ENCODE measurements at places on chromosomes 2 and 18.

DNA sequence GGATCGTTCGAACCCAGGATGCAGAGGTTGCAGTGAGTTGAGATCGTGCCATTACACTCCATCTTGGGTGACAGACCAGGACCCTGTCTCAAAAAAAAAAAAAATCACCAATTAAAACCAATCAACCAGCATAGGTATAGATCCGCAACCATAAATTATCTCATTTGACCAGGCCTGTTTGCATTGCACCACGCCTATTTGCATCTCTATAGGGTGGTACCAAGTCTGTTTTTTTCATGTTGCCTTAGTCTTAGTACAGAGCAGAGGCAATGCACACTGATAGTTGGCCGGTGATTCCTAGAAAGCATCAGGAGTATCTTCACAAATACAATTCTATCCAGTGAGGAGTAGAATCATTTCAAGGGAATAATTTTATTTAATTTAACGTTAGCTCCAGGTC lies 9.3 kb upstream of the NPC1 start:
- DNase-seq, result no peak

GRCh38 chr2:200850512-200851256 lies 13.8 kb downstream of the CLK1 start:
- no peak for DNase-seq

GRCh38 chr2:66555501-66556324 lies 120.8 kb downstream of the MEIS1 start:
- no peak for DNase-seq

DNA sequence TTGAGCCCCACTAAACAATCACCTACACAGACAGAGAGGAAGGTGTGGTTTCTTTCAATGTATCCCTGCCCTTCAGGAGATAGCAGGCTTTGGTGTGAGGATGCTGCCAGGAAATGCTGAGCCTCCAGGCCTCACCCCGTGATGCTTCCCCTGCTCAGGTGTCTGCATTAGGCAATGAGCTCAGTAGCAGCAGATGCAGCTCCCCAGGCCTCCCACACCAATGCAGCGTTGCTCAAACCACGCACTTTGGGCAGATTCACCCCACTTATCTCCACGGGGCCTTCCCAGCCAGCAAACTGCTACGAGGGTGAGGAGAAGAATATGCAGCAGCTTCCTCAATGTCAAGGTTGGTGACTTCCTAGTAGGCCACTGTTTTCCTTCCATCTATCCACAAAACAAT lies 229.3 kb upstream of the PXDN start:
- DNase-seq, result no peak

- DNase-seq, result no peak
Observed at GRCh38 chr2:209761566-209761965, 10.1 kb upstream of the UNC80 start.

- no peak for DNase-seq
Observed at GRCh38 chr2:22518641-22519040, 866.3 kb upstream of the KLHL29 start.

GRCh38 chr2:163122257-163122656 lies 283.7 kb upstream of the KCNH7 start:
- no peak for DNase-seq

DNA sequence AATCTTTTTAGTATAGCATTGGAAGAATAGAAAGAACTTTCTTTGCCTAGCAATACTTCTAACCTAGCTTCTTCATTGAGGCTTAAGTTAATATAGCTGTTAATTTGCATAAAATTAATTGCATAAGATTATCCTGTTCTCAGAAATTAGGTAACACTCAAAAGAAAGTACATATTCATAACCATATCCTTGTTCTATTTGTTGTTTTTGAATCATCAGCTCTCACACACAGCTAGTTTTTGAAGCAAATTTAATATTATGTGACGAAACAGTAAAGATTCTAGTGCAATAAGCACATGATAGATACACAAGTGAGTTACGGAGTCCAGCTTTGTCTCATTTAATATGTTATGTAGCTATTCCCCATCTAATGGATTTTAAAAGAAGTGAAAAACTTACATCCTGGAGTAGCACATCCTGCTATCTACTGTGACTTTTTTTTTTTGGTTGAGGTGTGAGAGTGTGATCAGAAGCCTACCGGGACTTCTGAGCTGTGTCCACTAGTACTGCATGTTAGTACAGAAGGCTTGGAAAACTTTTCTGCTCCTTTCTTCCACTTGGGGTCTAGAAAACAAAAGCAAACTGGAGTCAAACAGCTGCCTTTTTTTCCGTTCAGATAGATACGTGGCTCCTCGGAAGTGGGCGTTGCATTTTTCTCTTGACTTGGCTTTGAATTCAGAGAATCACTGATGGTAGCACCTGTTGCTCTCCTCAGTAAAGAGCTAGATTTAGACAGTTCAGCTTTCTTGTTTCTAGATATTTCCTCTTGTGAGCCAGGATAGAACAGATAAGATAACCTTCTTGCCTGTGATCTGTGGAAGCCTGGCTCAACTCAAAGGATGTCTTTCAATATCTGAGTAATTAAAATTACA lies 27.2 kb downstream of the KDM3A start:
- peak; percentile 17 for DNase-seq

DNA sequence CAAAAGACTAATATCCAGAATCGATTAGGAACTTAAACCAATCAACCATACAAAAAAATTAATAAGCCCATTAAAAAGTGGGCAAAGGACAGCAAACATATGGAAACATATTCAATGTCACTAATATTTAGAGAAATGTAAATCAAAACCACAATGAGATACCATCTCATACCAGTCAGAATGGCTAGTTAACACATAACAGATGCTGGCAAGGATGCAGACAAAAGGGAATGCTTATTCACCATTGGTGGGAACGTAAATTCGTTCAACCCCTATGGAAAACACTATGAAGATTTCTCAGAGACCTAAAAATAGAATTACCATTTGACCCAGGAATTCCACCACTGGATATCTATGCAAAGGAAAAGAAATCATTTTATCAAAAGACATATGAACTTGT lies 468.2 kb upstream of the ST6GAL2 start:
- DNase-seq, result no peak

- no peak for DNase-seq
Observed at GRCh38 chr2:229133155-229133772, 137.8 kb downstream of the PID1 start.

DNA sequence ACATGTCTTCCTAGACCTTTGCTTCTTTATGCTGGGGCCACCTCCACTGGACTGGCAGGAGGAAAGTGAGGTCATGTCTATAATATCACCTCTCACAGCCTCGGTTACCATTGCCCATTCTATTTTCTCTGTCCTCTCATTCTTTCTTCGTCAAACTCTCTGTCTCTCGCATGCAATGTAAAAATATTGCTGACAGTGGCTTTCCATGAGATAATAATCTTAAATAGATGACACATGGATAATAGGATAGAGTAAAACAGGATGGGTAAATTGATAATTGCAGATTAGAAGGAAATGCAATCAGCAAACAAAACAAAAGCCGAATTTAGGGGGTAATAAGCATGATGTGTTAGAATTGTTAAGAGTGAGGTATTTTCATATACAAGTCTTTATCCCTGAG lies 215.7 kb upstream of the PARD3B start:
- no peak for DNase-seq

DNA sequence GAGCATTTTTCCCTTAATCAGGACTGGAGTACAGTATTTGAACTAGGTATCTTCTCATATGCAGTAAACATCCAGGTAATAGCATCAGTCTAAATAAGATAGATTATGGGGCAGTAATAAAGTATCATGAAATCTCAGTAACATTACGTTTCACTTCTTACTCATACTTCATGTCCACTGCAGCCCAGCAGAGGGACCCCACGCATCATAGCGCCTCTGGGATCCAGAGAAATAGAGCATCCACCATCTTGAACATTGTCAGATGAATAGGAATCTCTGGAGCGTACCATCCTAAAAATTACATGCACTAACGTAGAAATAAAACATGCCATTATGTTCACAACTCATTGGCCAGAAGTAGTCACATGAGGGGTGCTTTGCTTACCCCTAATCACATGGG lies 499.0 kb downstream of the CPS1 start:
- no peak for DNase-seq

- no peak for DNase-seq
Observed at GRCh38 chr2:223217373-223217772, 165.4 kb downstream of the KCNE4 start.

GRCh38 chr18:23531912-23532311 lies 28.6 kb downstream of the RMC1 start:
- no peak for DNase-seq

DNA sequence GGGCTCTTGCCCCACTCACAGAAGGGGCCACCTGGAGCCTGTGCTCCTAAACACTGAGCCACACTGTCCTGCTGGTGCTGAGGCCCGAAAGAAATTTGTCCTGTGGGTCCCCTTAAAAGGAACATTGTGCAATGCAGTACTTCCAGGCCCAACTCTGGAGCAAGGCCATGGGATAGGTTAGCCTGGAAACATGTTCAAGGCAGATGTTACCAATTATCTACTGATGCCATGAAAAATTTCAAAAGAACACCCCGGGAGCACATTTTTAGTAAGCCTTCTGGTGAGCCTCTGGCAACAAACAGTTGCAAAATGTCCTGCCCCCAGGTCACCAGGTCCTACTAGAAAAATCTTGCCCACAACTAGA lies 12.3 kb upstream of the PTMA start:
- DNase-seq, result no peak

GRCh38 chr18:31497404-31497835 lies 557 bp upstream of the DSG2 start:
- no peak for DNase-seq

- no peak for DNase-seq
Observed at GRCh38 chr2:105183555-105184323, 57.8 kb upstream of the GPR45 start.

DNA sequence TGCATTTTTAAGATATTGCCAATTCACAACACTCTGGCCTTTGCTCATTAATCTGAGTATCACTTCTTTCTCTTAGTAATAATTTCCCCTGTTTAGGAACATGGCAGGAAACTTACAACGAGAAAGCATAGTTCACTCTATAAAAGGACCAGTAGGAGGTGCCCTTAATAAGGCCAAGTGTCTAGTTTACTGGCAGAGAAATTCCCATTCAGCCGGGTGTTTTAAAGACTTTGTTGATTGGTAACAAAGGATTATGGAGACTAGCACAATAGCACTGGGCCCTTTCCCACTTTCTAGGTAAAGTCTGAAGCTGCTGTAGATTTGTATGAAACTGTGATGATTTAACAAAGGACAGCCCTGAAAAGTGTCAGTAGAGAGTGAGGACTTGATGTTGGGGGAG lies 3.1 kb downstream of the DCC start:
- no peak for DNase-seq

GRCh38 chr18:79962835-79963657 lies 1.4 kb upstream of the HSBP1L1 start:
- DNase-seq, result peak; percentile 63

DNA sequence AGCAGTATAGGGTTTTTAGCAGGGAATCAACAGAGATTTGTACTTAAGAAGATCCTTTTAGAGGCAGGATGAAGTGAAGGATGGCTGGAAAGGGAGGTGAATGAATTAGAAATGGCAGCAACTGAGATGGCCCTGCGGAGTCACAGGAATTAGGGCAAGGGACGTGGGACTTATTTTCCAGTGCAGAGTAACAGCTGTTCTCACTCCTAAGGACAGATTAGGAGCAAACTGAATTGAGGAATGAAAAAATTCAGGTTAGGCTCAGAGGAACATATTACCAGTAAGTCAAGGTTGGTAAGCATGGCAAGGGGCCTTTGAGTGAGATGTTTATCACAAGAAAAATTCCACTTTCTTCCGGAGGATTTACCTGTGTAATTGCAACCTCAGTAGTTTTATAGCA lies 34.4 kb downstream of the COL4A3 start:
- DNase-seq, result no peak

DNA sequence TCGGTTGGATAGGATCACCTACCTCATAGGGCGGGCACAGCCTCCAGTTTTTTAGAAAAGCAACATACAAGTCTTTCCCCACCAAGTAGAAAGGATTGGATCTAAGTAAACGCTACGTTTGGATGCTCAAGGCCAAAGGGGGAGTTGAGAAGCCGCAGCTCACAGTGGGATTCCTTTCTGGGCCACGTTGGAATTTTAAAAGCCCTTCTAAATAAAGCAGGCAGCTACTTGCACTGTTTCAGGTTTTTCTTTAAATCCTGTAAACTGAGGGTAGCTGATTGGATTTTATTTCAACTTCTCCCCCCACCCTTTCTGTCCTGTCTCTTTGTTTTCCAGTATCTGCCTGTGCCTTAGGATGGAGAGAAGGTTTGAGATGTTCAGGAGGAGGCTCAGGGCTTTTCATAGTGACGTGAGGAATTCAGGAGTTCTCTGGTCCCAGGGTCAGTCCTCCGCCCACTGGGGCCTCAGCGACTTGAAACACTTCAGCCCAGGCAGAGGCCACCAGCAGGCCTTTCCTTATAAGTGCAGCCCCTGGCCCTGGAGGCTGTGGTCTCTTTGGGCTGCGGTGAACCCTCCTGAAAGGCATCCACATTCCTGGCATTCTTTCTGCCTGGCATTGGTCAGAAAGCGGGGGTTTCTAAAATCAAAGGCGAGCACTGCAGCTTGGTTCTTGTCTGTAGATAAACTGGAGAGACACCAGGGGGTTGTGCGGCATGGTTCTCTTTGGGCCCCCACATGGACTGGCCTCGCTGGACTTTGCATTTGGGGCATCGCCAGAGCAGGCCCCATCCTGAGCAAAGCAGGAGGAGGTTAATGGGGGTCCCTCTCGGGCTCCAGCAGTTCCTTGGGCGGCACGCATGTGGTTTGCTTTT lies 44.5 kb downstream of the SH3BP4 start:
- no peak for DNase-seq

- DNase-seq, result no peak
Observed at GRCh38 chr2:236036045-236036444, 132.1 kb downstream of the GBX2 start.

GRCh38 chr2:143548032-143548431 lies 418.8 kb downstream of the ARHGAP15 start:
- DNase-seq, result no peak

- DNase-seq, result no peak
Observed at GRCh38 chr2:158305501-158305900, 151.1 kb downstream of the CCDC148 start.

DNA sequence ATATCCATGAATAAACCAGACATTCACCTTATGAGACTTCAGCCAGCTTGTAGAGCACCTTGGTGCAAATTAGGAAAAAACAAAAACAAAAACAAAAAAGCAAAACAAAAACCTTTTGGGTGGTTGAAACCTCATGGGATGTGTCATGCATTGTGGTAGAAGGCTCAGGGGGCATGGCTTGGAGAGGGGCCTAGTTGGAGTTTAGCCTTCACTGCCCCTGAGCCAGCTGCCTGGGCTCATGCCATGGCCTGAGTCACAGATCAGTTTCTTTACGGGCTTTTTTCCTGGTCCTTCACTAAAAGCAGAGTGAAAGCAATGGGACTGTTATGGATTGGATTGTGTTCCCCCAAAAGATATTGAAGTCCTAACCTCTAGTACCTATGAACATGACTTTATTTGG lies 22.0 kb upstream of the DAPL1 start:
- no peak for DNase-seq

GRCh38 chr2:43345391-43345813 lies 119.0 kb upstream of the ZFP36L2 start:
- DNase-seq, result no peak

- no peak for DNase-seq
Observed at GRCh38 chr2:65353927-65354326, 78.5 kb downstream of the SPRED2 start.

All from CD4-positive, alpha-beta T cell treated with Interleukin-4 for 4 hours (primary cell).